ENCODE measurements at places on chromosomes 11 and 22.

DNA sequence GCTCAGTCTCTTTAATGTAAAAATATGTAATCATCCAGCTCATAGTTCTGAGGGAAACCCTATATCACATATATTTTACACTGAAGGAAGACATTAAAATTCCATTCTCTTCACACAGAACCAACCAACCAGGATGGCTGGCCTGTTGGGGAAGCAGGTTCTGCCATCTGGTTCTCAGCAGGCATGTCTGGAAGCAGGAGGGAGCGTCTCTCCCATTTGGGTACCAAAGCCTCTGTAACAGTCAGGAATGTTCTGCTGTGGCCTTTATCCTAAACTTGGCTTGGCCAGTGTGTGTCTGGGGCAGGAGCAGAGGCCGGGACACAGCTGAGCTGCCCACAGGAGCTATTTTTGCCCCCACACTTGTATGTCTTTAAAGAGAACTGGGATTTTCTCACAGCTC lies 29.2 kb downstream of the SGSM3 start:
- no peak for DNase-seq

GRCh38 chr11:72240461-72241290 lies 3.3 kb downstream of the PHOX2A start:
- DNase-seq = no peak

GRCh38 chr11:104830508-104830907 lies 67.8 kb downstream of the CASP12 start:
- DNase-seq = no peak

DNA sequence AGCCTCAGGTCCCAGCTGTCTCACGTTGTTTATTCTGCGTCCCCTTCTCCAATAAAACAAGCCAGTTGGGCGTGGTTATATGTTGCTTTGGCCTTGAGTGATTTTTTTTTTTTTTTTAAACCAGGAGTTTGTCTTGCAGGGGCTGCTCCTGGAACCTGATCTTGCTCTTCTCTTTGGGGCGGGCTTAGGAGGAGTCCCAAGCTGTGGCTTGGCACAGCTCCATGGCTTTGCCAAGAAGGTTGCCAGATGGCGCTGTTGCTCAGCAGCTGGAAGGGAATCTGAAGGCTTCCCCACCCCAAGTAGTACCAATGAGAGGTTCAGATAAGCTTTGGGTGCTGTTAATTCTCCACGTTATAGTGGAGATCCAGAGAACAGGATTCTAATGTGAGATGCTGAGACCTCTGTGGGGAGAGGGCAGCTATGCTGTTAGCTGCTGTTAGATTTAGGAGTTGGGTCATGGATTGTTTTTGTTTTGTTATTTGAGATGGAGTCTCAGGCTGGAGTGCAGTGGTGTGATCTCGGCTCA lies 2.0 kb upstream of the FERMT3 start:
- DNase-seq = peak; percentile 83

DNA sequence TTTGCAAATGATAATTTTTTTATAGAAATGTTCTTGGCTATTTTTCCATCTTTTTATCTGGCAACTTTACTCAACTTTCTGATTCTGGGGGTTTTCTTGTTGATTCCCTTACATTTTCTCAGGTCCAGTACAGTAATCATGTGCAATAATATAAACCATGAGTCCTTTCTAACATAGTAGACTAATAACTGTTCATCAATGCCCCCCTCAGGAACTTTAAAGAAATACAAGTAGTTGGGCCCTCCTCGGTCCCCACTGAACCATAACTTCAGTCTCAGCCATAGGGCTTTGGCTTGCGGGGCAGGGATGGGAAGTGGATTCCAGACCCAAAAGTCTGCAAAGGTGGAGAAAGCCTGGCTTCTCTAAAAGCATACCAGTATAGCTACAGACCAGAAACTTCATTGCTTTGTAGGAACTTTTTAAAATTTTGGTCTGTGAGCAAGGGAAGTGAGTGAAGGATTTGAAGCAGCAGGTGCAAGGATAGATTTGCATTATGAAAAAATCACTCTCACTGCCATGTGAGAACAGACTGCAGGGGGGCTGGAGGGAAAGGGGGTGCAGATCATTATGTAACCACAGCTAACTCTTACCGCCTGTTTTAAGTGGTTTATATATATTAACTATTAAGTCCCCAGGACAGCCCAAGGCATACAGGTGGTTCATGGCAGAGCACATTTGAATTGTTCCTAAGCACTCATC lies 10.4 kb upstream of the TUB start:
- DNase-seq = no peak

DNA sequence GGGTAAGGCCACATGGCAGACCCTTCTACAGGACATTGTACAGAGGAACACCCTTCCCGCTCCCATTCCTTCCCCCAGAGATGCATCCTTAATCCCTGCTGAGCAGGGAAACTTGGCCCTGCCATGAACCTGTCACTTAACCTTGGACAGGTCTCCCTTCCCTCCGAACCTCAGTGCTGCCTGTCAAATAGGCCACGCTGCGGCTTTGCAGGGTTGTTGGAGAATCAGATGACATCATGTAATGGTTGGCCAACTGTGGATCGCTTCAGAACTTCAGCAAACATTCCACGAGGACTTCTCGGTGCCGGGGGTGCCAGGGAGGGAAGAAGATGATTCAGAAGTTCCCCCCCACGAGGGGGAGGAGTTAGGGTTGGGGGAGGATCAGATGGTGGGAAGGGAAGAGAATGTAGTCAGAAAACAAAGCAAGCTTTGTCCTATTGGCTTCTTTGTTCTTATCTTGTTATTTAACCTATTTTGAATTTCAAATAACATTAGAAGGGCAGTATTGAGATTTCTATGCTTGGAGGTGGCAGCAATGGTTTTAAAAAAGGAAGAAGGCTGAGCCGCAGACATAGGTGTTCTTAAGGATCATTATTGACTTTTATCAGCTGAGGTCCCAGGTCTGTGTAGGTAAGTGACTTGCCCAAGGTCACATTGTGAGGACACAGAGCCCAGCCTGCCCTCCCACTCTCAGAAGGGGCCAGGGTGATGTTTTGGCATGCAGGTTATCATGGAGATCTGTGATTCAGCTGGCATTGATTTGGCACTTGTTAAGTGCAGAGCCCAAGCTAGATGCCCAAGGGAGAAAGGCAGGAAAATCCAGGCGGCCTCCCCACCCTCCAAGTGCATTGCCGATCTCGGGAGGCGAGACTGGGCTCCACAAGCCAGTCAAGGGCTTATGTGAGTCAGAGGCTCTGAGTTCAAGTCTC lies 3.1 kb downstream of the CDC42EP1 start:
- DNase-seq = no peak

DNA sequence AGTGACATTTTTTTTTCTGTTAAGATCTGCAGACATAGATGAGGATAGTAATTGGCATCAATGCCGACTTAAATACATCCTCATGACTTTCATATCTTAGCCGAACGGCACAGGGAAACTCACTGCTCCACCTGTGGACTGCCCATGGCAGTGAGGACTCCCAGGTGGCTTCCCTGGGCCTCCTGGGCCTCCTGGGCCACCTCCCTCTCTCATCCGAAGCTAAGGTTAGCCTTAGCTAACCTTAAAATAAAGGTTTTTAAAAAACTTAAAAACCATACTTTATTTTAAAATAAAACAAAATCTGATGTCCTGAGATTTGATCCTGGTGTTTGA lies 38.1 kb upstream of the TSKU start:
- DNase-seq = no peak

Measured in T-helper 1 cell (primary cell).